ENCODE measurements at places on chromosomes 4 and X. TPM values are rescaled to one million over a fixed set of nuclear protein-coding genes. Genes with fewer than 3 reads are reported as not detected.

DNA sequence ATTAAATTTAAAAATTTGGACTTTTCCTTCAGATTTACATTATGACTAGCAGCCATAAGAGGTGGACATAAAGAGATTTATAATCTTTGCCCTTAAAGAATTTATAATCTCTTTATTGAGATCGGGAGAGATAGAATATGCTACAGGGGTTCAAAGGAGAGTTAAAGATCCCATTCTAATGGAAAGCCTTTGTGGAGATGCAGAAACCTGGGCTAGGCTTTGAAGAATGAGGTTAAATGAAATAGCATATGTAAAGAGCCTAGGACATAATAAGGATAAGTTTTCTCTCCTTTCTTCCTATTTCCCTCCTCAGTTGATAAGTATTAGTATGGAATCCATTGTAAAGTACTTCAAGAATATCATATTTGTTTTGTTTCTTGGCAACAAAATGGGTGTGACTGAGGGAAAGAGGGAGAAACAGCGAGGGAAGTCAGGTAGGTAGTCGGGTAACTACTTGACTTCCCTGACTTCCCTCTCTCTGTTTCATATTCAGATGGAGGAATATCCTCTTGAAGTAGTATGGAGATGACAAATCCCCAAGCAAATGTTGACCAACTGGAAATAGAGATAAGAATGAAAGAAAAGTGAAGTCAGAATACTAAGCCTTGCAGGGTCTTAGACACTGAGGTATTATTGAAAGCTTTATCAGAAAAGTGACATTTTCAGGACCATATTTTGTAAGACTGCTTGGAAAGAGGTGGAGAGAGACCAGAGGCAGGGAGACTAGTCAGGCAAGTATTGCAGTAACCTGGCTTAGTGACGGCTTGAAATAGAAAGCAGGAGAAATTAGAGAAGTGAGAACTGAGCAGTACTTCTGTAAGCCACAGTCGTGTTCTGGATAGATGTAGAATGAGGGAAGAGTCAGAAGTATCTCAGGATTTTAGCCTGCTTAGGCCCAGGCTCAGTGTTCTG, 82.9 kb downstream of the PDLIM5 start:
- no peak for DNase-seq

Gene FDCSP
- total RNA-seq, result not detected

DNA sequence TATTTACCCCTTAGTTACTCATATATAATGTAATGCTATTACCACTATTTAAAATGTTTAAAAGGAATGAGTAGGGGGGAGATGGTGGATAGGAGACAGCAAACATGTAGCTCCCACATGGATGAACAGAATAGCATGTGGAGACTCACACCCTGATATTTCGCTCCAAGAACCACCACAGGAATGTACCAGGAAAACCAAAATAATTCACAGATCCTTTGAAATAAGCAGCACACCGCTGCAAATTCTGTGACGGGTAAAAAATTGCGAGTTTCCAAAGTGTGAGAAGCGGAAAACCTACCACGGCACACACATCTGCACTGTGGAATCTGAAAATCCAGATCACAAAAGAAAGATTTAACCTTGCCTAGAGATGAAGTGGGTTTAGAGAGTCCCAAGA, 428.2 kb downstream of the TLL1 start:
- DNase-seq, result no peak

Gene F11
- total RNA-seq, result 0.40 TPM

- DNase-seq, result no peak
Measured at GRCh38 chr4:866761-867390, 40.9 kb upstream of the CPLX1 start.

Gene RHOH
- total RNA-seq, result 0.38 TPM

Gene COL4A6
- 7.4 TPM for total RNA-seq

Gene SH2D1A
- total RNA-seq, result not detected
